ENCODE measurements at places on chromosomes 1 and 21. TPM values are rescaled to one million over a fixed set of nuclear protein-coding genes. Genes with fewer than 3 reads are reported as not detected.

Gene LRRC71
- total RNA-seq = not detected

DNA sequence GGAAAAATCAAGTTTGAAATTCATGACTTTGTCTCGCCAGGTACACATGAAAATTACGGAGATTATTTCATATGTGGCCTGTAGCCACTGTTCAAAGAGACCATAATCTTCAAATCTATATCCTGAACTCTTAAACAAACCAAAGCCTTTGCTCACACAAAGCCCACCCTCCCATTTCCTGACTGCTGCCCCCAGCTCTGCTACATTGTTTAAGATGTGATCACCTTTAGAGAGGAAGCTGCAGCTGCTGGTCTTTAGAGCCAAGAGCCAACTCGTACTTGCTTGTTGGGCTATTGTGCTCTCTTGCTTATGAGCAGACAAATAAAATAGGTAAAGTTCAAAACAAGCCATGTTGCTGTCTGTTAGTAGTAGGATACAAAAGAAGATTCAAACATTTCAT, 71.9 kb downstream of the DTL start:
- no peaks in the 10 kb centered on the region for H3K27me3 ChIP-seq
- H3K4me3 ChIP-seq = no peak overlapping the region
- DNase-seq = no peak
- H3K36me3 ChIP-seq = no peaks in the 10 kb centered on the region
- no peak overlapping the region for H3K27ac ChIP-seq
- H3K4me1 ChIP-seq = no peaks in the 10 kb centered on the region

Gene THEM4
- total RNA-seq = 22.8 TPM

DNA sequence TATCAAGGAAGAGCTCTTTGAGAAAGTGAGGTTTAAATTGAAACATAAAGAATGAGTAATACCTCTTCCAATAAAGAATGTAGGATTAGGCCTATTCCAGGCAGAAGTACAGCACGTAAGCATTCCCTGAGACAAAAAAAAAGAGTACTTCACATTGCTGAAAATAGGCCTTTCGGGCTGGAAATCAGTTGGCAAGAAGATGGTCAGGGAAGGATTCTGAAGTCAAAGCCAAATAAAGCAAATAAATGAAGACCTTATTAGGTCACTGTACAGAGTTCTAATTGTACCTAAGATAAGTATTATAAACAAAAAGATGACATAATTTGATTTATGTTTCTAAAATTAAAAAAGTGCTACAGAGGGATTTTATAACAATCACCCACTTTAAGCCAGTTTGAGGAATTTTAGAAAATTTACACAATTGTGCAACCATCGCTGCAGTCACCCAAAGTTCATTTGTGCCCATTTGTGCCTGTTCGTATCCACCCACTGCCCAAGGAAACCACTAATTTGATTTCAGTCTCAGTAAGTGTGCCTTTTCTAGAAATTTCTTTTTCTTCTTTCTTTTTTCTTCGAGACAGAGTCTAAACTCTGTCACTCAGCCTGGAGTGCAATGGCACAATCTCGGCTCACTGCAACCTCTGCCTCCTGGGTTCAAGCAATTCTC, 58.6 kb downstream of the FMO4 start:
- H3K27ac ChIP-seq = no peak overlapping the region
- peaks cover 7% of the 10 kb centered on the region for H3K27me3 ChIP-seq
- no peaks in the 10 kb centered on the region for H3K36me3 ChIP-seq
- no peak overlapping the region for H3K4me3 ChIP-seq

Gene C8A
- total RNA-seq = not detected

GRCh38 chr1:196155586-196155985, 452.7 kb downstream of the KCNT2 start:
- H3K4me1 ChIP-seq = no peaks in the 10 kb centered on the region
- no peak overlapping the region for H3K4me3 ChIP-seq
- no peaks in the 10 kb centered on the region for H3K27me3 ChIP-seq
- DNase-seq = no peak
- H3K36me3 ChIP-seq = no peaks in the 10 kb centered on the region
- no peak overlapping the region for H3K27ac ChIP-seq

Gene BCAR3
- 59.5 TPM for total RNA-seq

Gene G0S2
- 2.3 TPM for total RNA-seq

DNA sequence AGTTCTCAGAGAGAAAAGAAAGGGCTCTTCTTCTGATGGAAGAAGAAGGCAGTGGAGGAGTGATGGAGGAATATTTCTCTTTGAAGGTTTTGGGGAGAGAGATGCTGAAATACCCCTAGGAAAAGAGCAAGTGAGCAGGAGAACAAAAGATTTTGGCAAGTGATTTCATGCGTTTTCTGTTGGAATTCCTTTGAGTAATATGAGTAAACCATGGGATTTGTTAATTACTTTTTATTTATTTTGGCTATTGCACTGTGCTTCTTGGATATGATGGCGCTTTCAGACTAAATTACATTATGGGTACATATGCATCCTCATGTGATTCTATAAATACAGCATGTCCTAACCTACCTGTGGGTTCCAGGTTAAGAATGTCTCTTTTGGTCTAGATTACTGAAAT, 210.1 kb upstream of the PTGFR start:
- H3K36me3 ChIP-seq = no peaks in the 10 kb centered on the region
- no peaks in the 10 kb centered on the region for H3K27me3 ChIP-seq
- no peak for DNase-seq
- no peaks in the 10 kb centered on the region for H3K4me1 ChIP-seq
